Natural killer cell (primary cell): ENCODE measurements at places on chromosomes 6 and 20.

DNA sequence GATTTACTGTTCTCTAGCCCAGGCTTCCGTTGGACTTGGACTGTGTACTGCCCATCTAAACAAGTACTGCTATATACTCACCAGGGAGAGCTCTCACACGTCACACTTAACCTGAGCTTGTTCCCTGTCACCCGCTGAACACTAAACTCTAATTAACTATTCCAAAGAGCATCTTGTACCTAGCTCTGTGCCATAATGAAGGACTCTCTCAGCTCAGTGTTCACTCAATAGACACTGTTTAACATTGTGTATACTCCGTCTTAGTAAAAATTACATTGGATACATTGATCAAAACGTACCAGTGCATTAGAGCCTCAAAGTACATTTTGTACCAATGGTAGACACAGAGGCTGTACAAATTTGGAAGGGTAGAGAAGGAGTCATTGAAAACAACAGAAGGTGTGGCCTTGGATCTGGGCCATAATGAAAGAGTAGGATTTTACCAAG lies 55.4 kb upstream of the EPHA7 start:
- DNase-seq = no peak

DNA sequence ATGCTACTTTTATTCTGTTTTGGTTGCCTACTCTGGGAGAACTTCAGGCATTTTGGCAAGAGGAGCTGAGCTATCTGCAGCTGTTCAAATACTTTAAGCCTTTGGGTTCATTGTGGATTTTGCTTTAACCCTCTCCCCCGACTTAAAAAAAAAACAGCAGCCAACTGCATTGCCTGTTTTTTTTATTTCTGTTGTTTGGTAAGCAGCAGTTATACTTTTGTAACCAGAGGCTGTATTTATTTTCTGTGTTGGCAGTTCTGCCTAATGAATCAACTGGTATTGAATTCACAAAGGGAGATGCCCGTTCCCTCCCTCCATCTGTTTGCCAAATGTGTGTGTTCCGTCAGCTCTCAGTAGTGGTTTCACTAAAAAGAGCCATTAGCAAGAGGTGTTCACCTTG lies 484.0 kb downstream of the UTRN start:
- DNase-seq = no peak

- DNase-seq = no peak
Observed at GRCh38 chr6:117558818-117559217, 43.5 kb downstream of the GOPC start.

DNA sequence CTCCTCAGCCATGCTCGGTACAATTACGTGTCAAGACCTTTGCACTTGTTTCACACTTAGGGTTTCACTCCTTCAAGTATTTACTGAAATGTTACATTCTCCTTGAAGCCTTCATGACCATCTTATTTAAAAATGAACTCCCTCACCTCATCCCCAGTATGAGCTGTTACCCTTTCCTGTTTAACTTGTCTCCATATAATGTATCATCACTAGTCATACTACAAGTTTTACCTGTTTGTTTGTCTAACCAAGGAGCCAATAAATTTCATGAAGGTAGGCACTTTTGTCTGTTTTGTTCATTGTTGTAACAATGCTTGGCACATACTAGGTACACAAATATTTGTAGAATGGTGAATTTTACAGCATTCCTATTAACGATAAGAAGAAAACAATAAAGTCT lies 46.1 kb upstream of the MTRF1L start:
- DNase-seq = no peak

- no peak for DNase-seq
Observed at GRCh38 chr6:92979281-92979680, 440.1 kb downstream of the EPHA7 start.

- DNase-seq = no peak
Observed at GRCh38 chr6:147903321-147903720, 394.8 kb downstream of the SAMD5 start.

GRCh38 chr20:46433051-46433450 lies 26.6 kb upstream of the ELMO2 start:
- no peak for DNase-seq

DNA sequence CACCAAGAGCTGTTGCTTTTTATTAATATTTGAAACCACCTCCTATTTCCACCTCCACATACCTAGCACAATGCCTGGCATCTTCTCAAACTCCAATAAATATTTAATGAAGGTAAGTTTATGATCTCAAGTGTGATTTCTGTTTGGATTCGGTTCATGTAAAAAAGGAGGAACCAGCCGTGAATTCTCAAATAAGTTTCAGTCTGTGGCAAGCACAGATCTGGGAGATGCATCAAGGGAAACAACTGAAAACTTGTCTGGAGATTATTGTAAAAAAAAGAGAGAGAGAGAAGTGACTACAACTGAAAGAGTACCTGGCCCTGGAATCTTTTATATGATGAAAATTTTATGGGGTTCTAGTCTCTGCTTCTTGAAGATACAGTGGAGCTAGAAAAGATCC lies 52.8 kb upstream of the PNRC1 start:
- DNase-seq = no peak

- DNase-seq = no peak
Observed at GRCh38 chr20:41526327-41526726, 91.8 kb downstream of the CHD6 start.

- DNase-seq = no peak
Observed at GRCh38 chr6:13417431-13417830, 70.0 kb downstream of the GFOD1 start.

DNA sequence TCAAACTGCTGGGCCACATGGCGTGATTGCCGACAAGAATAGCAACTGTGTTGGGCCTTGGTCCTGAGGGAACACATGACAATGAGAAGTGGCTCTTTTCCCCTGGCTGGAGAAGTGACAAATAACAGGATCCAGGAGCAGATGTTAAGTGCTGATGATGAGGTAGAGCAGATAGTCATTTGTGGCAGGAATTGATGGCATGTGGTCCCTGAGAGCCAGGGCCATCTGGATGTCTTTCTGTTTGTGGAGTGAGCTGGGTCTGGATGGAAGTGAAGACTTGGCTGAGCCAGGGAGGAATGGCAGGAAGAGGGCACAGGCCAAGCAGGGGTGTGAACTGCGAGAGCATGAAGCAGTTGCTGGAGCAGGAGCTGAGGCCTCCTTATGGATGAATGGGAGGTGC lies 67.8 kb downstream of the SCAND1 start:
- no peak for DNase-seq

DNA sequence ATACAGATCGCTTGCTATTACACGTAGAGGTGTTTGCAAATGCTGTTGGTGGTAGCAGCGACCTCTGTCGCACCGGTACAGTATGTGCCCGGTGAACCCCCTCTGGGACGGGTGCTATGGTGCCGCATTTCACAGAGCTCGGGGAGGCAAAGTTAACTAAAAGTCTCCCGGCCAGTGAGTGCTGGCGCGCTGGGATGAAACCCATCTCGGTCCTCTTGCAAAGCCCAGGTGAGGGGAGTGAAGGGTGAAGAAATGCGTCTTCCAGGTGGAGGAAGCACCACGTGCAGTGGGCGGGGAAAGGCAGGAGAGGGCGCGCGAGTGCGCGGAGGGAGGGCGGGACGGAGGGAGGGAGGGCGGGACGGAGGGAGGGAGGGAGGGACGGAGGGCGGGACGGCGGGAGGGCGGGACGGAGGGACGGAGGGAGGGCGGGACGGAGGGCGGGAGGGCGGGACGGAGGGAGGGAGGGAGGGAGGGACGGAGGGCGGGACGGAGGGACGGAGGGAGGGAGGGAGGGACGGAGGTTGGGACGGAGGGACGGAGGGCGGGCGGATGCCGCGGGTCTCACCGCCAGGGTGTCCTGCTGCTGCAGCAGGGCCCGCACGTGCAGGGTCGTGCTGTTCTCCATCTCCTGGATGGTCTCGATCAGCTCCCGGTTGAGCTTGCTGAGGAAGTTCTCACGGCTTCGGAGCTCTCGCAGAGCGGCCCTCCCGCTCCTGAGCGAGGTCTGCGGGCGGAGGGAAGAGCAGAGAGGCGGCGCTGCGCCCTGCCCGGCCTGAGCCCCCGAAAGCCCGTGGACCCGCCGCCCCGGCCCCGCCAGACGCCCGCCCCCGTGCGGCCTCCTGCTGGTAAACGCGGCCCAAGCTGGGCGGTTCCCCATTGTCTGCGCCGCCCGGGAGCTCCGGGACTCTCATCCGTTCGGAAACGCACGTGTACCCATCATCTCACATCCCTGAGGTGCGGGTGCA lies 11.7 kb downstream of the C20orf96 start:
- DNase-seq = no peak

GRCh38 chr6:122610690-122611455 lies 668 bp downstream of the PKIB start:
- peak; percentile 9 for DNase-seq

DNA sequence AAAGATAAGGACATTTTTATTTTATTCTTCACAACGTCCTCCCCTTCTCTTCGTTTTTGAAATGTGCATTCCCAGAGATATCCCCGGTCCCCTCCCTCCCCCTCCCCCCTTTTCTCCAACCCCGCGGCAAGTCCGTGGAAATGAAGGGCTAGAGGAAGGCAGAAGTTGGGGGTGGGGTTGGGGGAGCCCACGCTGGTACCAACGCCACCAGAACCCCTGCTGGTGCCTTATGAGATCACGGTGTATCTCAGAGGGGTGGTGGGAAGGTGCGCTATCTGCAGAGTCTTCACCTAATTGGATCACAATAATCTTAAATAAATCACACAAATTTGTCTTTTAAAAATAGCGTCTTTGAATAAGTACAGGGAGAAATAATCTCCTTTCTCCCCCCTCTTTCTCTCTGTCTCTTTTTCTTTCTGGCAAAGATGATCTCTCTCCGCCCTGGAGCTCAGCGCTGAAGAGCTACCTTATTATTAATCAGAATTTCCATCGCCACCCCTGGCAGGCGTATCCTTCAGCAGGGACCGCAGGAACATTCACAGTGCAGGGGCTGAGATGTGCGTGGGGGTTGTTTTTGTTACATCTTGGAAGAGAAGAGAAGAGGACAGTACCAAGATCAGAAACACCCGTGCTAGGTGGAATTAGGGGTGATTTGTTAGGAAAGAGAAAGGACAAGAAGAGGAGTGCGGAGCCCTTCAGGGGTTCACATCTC lies 915 bp downstream of the CLVS2 start:
- DNase-seq = no peak

GRCh38 chr6:148509119-148509799 lies 166.6 kb downstream of the SASH1 start:
- DNase-seq = no peak

GRCh38 chr6:67431076-67431475 lies 1204.0 kb upstream of the ADGRB3 start:
- DNase-seq = no peak

DNA sequence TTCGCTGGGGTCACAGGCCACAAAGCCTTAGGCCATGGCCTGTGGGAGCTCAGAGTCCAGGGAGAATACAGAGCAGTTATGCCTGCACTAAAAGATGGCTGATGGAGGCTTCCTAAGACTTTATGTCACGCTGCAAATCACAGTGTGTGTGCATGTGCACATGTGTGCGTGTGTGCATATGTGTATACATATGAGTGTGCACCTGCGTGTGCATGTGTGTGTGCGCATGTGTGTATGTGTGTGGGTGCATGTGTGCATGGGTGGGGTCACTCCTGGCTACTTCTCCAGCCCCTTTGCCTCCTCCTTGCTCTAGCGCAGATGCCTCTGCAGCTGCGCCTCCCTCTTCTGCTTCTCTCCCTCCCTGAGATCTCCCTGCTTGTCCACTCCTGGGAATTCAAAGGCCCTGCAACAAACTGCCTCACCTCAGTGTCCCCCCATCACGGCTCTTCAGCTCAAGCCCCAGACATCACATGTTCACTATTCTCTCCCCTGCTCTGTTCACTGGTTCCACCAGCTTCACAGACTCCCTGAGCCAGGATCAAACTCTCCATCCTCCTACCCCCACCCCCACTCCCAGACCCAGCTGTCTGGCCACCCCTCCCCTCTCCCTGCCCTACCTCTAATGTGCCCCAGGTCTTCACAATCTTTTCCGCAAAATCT lies 84.4 kb upstream of the NNAT start:
- no peak for DNase-seq

DNA sequence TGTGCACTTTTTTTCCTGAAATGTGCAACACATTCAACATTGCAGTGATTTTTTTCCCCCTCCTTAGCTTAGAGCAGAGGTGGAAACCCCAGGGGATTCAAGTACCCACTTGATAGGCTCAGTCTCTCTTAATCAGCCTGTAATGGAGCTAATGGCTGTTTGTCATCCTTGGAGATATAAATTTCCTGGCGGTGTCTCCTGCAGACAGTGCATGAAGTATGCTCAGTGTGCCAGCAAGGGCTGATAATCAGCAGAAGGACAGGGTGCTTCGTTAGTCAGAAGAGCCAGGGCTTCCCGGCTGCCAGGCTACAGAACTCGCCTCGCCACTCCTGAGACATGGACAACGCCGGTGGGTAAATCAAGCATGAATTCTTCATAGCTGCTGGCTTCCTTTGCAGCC lies 69.8 kb upstream of the PHACTR2 start:
- no peak for DNase-seq

GRCh38 chr6:114179411-114179810 lies 163.4 kb downstream of the HS3ST5 start:
- DNase-seq = no peak

DNA sequence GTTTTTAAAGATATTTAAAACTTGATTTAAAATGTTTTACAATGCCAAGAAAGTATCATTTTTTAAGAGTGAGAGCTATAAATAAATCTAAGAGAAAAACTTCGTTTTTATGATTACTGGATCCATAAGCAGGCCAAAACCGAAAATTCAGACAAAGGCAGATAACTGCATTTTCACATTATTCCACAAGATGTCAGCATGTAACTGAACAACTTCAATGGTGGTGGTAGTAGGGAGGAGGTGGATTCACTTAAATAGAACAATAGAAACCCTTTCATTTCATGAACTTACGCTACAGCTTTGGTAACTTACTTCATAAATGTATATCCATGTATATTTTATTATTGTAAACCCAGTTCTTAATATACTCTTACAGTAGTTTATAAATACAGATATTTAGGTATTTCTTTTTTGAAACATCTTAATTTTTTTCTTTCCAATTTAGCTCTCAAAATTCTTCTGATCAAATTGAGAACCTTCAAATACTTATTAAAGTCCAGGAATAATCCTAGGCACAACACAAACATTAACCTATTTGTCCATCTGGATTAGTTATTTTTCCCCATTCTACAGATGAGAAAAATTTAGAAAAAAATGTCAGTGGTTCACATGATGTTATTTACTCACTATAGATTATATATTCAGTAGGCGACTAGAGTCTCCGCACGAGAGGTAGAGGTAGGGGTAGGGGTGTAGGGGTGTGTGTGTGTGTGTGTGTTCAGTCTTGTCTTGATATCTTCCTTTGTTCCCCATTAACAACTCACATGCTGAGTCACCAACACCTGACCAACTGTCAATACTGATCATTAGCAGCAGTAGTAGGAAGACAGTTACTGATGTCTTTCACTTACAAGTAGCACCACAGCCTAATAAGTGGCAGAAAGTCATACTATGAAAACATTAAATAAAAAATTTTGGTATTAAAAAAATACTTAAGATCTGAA lies 111.5 kb downstream of the ARHGAP18 start:
- peak; percentile 84 for DNase-seq
